ENCODE measurements at places on chromosomes 12 and 14.
A peak's percentile ranks its signal among the peaks of the same experiment; 100 is the strongest.

DNA sequence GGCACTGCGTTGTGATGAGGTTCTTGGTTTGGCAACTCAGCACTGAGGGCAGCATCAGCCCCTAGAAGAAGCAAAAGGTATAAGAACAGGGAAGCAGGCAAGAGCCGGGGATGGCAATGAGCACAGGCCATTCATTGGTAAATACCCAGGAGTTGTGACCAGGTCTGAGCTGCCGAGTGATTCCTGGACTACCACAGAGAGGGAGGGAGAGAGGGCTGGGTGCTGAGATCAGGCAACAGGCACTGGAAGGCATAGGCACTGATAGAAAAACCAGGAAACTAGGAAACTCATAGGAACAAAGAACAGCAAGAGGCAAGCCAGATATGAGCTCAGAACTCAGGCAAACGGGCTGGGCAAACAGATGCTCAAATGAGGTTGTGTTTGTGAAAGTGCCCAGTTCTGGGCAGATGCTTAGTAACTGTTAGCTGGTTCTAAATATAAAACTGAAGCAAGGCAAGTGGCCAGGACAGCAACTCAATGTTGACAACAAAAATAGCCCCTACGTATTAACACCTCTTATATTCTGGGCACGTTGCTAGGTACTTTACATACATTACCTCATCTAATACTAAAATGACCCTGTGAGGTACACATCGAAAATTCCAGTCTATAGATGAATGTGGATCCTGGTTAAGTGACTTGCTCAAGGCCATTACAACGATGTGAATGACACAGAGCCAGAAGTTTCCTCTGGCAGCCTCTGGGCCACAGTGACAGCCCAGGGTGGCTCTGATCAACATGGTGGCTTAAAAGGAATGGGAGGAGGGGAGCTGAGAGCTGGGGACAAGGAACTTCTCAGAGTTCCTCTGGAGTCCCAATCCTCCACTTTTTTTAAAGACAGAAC is 121.1 kb downstream of the PRMT8 start:
- no peak for DNase-seq

DNA sequence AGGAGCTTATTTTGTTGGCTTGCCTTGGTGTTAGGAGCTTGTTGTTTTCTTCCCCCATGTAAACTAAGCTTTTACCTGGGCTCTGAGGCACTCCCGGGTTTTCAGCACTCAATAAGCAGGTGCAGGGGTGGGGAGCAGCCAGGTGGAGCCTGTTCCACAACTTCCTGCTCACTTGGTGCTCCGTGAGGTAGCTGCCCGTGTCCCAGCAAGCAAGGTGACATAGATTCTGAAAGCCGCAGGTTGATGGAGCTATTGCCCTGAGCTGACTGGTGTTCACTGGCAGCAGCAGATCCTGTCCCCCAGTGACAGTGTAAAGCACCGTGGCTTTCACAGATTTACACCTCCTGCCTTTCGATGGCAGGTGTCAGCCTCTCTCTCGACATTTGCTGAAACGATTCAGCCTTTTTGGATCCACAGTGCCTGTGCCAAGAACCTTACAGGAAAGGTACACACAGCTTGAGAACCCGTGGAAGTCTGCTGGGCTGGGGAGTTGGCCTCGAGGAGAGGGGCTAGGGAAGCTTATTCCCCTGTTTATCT is 295.7 kb upstream of the FKBP4 start:
- DNase-seq, result no peak

DNA sequence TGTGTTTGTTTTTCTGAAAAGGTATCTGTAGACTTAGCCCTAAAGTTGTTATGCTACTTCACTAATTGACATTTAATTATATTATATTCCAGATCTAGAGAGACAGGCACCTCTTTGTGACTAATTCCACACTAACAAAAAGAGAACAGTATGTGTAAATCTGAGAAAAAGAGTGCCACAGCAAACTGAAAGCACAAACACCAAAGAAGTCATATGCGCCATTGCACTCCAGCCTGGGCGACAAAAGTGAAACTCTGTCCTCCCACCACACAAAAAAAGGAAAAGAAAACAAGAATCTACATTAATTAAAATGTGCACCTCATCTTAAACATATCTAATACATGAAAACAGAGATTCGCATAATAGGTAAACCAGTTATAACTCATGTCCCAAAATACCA is 4.4 kb upstream of the CSRNP2 start:
- no peak for DNase-seq

- peak; percentile 13 for DNase-seq
Observed at GRCh38 chr12:88185988-88186387, 43.9 kb downstream of the TMTC3 start.

DNA sequence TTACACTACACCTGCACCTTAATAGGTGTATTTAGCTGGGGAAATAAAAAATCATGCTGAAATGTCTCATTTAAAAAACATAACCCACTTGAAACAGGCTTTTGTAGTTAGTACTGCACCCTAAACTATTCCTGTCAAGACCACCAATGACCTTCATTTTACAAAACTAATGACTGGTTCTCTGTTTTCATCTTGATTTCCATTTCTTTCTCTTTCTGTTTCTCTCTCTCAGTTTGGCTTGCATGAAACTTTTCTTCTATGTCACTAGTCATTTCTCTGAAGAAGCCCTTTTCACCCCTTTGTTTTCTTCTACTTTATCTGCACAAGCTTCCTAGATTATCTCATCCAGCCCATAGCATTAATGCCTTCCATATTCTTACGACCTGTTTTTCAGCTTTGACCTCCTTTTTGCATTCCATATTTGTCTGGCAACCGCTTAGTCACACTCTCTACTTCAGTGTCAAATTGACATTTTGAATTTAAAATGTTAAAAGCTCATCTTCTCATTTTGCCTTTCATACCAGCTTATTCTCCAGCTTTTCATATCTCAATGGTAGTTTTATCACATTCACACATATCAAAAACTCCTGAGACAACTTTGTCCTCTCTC is 32.7 kb upstream of the KLRF1 start:
- DNase-seq, result no peak

DNA sequence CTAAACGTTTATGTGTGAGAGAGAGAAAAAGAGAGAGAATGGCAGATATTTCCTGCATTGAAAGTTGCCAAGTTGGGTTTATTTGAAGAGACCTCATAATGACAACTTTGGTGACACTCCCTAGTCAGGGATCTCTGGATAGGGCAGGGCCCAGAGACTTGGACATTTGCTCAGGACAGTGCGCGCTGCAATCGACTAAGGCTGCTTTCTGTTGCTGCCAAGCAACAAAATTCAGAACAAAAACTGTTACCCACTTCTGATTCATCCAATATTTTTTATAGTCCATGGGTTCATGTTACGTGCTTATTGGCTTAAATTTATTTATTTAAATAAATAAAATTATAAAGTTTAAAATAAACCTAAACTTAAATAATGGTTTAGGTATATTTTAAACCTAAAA is 34.2 kb downstream of the PTGER2 start:
- DNase-seq, result no peak

GRCh38 chr12:124904306-124905098 is 9.9 kb downstream of the UBC start:
- peak; percentile 50 for DNase-seq

DNA sequence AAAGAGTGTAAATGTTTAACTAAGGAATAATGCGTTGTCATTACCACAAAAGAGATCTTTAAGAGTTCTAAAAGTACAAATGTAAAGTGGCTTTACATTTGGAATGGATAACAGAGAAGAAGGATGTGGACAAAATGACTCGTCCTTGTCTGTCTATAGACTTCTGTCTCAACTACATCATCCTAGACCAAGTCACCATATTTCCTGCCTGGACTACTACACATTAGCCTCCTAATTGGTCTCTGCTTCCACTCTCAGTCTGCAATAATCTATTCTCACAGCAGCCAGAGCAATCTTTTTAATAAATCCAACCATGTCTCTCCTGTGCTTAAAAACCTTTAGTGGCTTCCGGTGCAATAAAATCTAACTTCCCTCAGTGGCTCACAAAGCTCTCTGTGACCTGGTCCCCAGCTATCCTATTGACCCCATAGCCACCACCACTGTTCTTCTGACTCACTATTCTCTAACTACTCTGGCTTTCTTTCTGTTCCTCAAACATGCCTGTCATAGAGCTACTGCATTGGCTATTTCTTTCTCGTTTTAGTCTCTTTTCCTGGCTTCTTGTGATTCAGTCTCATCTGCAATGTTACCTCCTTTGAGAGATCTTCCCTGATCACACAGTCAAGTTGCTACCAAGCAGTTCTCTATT is 91.1 kb downstream of the MYF5 start:
- DNase-seq, result no peak

DNA sequence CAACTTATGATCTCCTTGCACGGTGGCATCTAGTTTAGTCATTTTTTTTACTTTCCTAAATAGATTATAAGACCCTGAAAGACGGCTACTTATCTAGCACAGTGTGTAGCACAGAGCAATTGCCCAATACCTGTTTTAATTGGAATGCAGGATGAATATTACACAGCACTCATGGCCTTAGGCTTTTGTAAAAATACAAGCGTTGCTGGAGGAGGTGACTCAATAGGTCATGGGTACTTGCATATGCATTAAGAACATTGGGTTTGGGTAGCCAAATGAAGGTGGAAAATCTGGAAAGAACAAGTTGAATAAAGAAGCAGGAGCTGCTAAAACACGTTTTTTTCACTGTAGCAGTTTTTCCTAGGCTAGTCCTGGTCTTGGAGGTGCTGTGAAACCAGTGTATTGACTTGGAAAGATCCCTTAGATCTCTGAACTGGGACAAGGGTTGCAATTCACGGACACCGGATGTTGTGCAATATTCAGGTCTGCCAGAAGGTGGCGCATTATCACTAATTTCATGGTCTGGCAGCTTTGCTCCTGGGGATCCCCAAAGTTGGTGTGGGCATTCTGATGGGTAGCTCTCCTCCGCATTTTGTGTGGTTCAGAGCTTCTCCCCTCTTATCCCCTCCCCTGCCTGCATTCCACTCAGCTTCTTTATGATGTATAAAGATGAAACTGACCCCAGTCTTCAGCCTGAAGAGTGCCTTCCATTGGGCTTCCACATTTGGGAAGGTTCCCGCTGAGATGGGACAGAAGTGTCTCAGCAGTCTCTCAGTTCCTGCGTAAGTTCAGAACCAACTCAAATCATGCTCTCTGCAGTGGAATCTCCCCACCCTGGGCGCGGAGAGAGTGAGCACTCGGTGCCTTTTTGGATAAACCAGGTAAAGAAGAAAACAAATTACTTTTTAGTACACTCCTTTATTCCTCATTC is 278.3 kb downstream of the NRXN3 start:
- no peak for DNase-seq

- no peak for DNase-seq
Observed at GRCh38 chr14:92626041-92626440, 112.5 kb downstream of the RIN3 start.

DNA sequence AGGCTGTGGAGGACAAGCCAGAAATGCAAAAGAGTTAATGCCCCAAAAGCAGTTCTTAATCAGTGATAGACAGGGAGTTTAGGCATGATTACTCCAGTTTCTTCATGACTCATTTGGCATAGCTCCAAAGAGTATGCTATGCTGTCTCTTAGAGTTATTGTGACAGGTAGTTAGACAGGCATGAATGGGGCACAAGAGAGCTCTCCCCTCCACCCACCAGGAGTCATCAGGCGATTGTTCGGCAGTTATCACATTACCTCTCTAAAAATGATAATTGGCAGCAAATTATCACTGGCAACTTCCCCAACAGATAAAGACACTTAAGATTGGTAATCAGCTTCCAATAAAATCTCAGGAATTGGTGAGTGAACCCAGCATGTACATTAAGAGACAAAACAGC is 320.1 kb downstream of the DAD1 start:
- no peak for DNase-seq

- DNase-seq, result no peak
Observed at GRCh38 chr14:33781236-33781635, 169.6 kb downstream of the EGLN3 start.

DNA sequence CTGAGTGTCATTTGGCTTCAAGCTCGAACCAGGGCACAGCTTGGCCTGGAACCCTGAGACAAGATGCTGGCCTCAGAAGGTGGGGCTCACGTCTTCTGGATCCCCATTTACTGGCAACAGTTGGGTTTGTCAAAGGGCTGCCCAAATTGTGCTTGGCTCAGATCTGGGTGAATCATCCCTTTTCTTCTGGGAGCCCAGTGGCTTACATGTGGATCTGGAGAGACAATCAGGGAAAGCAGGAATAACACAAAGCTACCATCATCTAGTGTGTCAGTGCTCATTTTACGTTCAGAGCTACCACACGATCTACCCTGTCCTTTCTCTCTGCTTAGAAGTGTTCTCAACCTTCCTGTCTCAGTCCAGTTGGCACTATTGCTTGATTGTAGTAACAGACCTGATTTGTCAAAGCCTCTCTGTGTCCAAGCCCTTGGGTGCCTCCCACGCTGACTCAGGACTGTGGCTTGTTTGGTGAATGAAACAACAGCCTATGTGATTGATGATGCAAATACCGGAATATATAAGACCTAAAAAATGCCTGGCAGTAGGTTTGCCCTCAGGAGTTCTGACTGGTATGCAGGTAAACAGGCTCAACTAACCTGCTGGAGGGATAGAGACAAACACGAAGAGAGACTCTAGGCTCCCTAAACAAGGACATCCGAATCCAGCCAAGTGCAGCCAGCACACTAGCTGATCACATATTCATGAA is 974.3 kb downstream of the VRK1 start:
- DNase-seq, result no peak

DNA sequence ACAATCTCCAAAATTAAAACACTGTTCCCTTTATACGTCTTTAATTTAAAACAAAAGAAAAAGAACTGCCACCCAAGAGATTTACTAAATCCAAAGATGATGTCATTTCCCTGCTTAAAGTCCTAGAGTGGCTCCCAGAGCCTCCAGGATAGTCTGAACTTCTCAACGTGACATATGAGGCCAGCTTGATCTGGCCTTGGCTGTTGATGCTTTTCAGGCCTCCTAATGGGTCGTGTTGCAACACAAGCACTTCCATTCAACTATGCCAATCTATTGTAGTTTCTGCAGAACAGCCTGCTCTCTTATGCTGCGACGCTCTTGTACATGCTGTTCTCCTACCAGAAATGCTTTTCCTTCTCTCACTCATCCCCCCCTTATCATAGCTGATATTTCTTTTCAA is 35.7 kb downstream of the LGR5 start:
- DNase-seq, result no peak

DNA sequence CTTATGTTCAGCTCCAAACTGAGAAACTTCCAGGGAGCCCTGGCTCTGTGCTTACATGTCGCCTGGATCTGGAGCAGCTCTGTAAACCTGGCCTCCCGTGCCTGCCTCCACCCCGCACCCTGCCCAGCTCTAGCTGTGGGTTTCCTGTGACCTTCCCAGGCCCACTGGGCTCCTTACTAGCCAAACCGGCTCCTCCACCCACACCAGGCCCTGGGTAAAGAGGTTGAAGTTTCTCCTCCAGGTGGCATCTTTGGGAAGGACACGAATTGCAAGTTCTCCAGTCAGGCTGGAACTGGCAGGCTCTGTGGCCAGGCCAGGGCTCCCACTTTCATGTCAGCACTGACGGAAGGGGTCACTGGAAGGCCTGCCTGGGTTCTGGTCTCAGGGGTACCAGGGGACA is 60.9 kb upstream of the ZFP36L1 start:
- DNase-seq, result no peak

GRCh38 chr12:196436-196835 is 17.5 kb downstream of the SLC6A12 start:
- DNase-seq, result no peak

Data from brain pericyte (primary cell).